Neural crest cell (in vitro differentiated cells): ENCODE measurements at places on chromosomes 7 and 10.
A peak's percentile ranks its signal among the peaks of the same experiment; 100 is the strongest.

GRCh38 chr10:34104829-34105572 lies 710.1 kb downstream of the PARD3 start:
- no peak for DNase-seq

- DNase-seq, result no peak
Measured at GRCh38 chr7:27239387-27240014, 3.1 kb upstream of the EVX1 start.

DNA sequence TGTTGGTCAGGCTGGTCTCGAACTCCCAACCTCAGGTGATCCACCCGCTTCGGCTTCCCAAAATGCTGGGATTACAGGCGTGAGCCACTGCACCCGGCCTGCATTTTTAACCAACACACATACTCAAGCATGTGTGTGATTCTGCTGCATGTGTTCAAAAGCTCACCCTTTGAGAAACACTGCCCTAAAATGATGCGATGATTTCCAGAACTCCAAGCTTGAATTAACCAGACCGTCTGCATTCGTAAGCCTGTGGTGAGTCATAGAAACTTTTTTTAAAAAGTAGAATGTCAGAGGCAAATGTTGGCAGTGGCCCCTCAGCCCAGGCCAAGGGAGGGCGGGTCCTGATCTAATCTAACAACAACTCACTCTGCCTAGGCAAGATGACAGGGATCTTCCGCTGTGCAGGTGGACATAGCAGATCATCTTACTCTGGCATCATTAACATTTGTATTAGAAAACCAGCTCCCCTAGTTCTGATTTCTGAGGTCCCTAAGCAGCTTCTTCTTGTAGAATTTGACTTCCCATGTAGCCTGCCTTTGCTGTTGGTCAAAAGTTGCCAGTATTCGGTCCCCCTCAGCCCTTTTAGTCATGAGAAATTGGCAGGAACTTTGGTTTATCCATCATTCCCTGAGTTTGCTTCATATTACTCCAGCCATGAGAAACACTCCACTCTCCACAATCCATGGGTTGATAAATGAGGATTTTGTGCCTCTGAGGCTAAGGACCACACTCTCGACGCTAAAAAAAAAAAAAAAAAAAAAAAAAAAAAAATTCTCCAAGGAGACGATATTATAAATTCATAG lies 190.4 kb downstream of the SKIDA1 start:
- no peak for DNase-seq

DNA sequence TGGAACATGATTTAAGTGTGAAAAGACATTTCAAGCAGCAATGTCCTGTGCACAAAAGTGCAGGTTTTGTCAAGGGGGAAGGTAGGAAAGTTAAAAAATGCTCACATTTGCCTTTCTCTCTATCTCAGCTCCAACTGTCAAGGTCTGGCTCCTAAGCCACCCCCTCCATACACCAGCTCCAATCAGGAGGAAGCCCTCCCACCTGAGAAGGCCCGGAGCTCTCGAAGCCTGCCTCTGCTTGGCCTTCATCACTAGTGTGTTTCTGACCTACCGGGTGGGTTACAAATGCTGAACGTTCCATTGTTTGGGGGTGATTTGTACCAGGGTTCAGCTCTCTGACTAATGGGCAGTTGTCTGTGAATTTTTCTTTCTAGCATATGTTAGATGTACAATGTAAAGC lies 14.2 kb downstream of the CRHR2 start:
- DNase-seq, result no peak

- no peak for DNase-seq
Measured at GRCh38 chr7:7665031-7665430, 24.5 kb downstream of the UMAD1 start.

DNA sequence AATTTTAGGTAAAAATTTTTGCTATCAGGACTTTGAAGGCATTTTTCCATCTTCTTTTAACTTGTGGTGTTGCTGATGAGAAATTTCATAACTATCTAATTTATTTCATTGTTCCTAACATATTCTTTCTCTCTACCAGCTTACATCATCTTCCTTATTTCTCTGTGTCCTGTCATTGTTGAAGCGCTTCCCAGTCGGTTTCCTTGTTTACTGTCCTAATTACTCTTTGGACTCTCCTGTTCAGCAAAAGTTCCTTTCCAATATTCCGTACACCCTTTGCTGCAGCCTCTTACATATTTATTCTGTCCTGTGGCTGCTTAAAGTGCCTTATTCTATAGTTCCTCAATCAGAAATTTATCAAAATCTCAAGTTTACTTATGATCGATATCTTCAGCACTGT lies 609.0 kb upstream of the FZD8 start:
- no peak for DNase-seq

GRCh38 chr7:28304290-28304689 lies 108.0 kb upstream of the CREB5 start:
- no peak for DNase-seq

DNA sequence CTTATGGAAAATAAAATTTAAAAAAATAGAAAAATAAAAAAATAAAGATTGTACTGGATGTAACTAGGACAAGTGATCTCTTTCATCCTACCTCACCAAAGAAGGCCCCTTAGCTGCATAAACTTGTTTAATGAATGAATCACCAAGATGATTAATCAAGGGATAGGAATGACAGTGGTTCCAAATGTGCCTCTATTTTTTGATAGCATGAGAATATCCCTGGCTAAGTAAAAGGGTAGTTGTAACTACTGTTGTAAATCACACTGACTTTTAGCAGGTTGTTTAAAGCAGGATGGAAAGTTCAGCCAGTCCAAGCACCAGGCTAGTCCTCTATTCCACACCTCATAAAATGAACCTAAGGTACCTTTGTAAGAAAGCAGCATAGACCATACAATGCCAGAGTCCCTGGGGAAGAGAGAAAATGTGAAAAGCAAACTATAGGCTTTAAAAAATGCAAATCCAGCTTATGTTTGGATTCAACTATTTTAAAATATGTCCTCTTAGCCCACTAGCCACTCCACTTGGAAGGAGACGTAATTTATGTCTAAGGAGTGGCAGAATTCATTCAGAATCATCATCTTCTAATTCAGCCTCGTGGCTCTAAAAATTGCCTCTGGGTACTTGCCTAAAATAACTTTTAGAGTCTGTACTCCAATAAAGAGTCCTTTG lies 126.8 kb downstream of the SKIDA1 start:
- no peak for DNase-seq

- DNase-seq, result no peak
Measured at GRCh38 chr10:28077889-28078288, 79.0 kb upstream of the ODAD2 start.

GRCh38 chr10:69618746-69619145 lies 11.3 kb upstream of the FAM241B start:
- DNase-seq, result no peak

DNA sequence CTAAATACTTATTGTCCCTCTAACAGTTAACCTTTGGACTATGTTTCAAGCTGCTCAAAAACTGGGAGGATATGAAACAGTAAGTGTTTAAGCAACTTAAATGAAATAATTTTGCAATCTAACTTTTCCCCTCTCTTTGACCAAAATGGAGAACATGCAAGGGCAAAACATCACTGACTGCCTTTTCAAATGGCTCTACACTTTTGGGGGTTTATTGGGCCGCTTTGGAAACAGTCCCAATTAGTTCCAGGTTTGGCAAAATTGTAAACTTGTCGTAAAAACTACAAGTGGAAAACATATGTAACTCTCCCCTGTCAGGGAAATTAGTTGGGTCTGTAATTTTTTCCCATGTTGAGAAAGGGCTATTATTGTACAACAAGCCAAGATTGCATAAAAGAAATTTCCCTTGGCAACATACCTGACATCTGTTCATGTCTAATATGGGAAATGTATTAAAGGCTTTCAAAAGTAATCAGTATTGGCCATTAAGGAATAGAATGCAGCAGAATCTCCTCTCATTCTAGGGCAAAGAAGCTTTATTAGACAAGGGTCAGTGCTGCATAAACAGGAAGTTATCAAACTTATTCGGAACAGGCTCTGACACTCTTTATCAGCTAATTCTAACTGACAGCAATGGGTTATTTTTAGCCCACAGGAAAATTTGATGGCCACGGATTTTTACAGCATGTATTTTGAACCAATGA lies 157.9 kb downstream of the ARID5B start:
- DNase-seq, result no peak

- DNase-seq, result no peak
Measured at GRCh38 chr10:119370972-119371703, 163.8 kb downstream of the GRK5 start.

DNA sequence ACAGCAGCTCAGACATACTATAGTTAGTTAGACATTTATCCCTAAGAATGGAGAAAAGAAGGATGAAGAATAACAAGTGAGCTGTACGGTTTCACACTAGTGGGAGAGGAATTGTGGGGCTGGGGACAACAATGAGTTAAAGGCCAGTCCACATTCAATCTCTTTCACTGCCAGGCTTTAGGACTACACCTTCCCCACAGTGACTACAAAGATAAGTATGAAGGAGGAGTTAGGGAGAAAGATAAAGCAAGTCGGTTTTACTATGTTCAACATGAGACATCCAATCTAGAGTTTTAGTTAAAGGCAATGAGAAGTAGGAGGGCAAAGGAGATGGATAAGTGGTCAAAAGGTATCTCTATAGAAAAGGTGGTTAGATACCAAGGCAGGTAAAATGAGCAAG lies 16.3 kb downstream of the ARHGAP12 start:
- DNase-seq, result no peak

DNA sequence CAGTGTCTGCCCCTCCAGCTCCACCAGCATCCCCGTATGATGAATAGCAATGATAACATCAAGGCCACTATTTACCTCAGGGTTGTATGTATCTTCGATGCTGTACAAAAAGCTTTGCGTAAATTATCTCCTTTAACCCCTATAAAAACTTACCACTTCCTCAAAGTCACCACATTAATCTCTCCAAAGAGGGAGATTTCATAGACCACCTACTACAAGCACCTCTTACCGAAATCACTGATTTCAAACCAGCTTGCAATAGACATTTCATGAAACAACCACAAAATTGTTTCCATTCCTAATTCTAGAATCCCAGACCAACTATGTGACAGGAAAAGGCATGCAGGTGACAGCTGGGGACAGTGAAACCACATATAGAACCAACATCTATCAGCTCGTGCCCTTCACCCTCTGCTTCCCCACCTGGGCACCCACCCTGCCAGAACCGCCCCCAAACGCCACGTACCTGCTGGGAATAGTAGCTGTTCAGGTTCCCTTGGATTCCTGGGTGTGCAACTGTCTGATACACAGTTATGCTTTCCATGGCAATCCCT lies 20.1 kb upstream of the MMP21 start:
- DNase-seq, result no peak

GRCh38 chr7:149799397-149800168 lies 26.2 kb upstream of the ZNF467 start:
- no peak for DNase-seq

DNA sequence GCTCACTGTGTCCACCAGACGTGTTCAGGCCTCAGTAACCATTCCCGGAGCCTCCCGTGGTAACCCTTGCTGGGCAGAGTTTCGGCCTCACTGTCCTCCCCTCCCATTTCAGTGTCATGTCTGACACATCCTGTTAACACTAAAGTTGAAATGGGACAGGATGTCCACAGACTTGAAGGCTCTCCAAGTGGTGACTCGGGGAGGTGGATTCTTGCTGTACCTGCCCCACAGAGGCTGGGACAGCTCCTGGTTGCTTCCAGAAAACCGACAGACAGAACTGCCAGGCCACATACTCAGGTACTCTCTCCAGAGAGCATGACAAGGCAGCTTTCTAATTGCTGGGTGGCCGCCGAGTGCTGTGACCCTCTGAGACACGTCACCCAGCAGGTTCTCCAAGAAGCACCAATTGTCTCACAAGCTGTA lies 17.9 kb upstream of the CYTH3 start:
- DNase-seq, result no peak

GRCh38 chr10:6013413-6014192 lies 36.3 kb upstream of the IL15RA start:
- DNase-seq, result no peak

DNA sequence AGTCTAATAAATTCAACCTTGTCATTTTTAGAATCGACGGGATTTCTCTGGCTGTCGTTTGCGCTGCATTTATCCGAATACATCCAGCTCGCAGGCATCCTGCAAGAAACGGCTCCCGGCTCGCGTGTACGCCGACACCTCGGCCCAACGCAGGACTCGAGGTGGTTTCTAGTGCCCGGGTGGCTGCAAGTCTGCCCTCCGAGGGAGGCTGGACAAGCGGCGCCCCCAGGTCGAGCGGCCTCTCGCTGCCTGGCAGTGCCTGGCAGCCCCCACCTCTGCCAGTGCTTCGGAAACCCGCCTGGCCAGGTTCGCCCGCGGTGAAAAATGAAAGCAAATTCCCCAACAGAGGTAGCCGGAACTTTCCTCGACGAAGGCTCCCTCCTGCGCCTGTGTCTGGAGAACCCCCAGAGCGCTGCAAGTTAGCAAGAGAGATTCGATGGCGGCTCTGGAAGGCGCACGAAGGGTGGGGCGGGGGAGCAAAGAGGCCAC lies 5.7 kb upstream of the ZNF503 start:
- peak; percentile 12 for DNase-seq

DNA sequence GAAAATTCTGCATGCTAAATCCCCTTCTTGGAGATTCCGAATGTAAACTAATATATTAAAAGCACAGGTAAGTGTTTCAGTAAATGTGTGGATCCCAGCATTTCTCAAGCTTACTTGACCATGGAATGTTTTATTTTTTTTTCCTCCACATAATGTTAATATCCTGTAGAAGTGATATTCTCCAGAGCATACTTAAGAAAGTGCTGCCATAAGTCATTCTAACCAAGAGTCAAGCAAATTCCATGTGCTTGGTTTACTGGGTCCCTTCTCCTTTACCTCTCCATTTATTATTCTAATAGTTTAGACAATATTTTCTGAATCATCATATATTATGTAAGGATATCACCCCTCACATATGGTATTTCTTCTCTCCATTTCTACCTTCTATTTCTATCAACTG lies 266.9 kb upstream of the HPS1 start:
- no peak for DNase-seq

- DNase-seq, result no peak
Measured at GRCh38 chr7:129115676-129116075, 28.8 kb upstream of the TSPAN33 start.

GRCh38 chr7:107890493-107890961 lies 456 bp upstream of the DLD start:
- DNase-seq, result no peak

- DNase-seq, result no peak
Measured at GRCh38 chr7:77862691-77863090, 64.1 kb downstream of the PHTF2 start.

GRCh38 chr10:12631787-12632562 lies 282.6 kb downstream of the CAMK1D start:
- no peak for DNase-seq

- DNase-seq, result no peak
Measured at GRCh38 chr7:150748376-150748775, 11.2 kb downstream of the GIMAP5 start.

GRCh38 chr10:6270951-6271350 lies 68.2 kb downstream of the PFKFB3 start:
- no peak for DNase-seq

DNA sequence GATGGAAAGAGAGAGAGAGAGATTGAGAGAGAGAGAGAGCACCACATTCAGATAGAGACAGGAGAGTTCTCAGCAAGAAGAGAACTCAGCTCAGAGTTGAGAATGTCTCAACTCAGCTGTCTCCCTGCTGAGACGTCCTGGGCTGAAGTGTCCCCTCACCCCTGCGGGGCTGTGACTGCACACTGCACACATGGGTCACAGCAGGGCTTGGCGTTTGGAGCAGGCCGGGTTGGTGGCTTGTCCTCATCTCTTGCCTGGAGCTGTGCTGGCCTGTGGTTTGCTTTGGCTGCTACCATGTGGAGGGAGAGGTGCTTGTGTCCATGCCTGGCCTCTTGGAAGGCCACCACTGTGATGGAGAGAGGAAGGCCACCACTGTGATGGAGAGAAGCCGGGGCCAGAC lies 167.9 kb downstream of the RNF216 start:
- DNase-seq, result no peak
